SJSA1 (cell line): ENCODE measurements at places on chromosomes 1 and 21.

DNA sequence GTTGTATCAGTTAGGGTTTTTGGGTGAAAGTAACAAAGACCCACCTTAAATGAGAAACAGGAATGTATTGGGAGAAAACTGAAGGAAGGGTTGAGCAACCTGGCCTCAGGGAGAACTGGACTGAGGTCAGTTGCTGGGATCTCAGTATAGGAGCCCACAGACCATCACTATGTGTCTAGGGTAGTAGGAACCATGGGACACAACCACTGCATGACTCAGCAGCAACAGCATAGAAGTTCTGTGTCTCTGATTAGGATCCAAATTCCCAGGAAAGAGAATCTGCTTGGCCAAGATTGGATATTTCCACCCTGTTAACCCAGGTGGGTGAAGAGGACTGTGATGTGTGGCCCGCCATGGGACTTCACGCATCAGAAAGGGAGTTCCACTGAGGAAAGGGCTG, 102.2 kb upstream of the RAB3GAP2 start:
- no peak for DNase-seq

DNA sequence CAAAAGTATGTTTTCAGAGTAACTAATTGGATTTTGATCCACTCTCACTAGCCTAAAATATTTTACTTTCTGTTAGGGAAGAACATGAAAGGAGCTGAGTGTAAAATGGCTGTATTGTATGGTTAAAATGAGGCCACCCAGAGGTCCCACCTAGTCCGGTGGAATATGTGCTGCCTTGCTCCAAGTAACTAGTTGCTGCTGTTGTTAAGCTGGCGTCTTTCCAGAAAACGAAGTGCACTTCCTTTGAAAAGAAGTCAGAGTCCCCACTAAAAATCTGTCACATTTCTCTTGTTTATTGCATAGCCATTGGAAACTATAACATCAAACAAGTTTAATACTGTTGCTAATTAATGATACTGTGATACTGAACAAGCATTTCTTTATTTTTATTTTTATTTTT, 3.2 kb downstream of the SLC25A33 start:
- no peak for DNase-seq

- DNase-seq: peak; percentile 100
Measured at GRCh38 chr1:153566414-153567371, 1.0 kb upstream of the S100A2 start.

DNA sequence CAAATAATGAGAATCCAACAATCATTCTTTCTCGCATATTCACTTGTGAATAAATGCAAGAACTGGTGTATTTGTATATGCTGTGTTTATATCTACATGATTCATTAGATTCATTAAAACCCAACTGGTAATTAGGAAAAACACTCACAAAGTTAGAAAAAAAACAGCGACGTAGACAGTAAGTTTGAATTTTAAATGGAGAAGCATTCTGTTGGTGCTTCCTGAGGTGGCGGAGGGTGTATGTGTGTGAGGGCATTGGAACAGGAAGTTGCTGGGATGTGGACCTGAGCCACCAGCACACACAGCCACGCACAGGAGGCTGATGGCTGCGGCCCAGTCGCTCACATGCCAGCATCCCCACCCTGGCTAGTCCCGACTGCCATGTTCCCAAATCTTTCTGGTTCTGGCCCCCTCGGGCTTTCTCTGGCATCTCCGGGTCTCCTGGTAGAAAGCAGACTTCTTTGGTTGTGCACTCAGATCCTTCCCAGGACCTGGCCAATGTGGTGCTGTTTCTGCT, 121.6 kb upstream of the IRF2BP2 start:
- peak; percentile 63 for DNase-seq

DNA sequence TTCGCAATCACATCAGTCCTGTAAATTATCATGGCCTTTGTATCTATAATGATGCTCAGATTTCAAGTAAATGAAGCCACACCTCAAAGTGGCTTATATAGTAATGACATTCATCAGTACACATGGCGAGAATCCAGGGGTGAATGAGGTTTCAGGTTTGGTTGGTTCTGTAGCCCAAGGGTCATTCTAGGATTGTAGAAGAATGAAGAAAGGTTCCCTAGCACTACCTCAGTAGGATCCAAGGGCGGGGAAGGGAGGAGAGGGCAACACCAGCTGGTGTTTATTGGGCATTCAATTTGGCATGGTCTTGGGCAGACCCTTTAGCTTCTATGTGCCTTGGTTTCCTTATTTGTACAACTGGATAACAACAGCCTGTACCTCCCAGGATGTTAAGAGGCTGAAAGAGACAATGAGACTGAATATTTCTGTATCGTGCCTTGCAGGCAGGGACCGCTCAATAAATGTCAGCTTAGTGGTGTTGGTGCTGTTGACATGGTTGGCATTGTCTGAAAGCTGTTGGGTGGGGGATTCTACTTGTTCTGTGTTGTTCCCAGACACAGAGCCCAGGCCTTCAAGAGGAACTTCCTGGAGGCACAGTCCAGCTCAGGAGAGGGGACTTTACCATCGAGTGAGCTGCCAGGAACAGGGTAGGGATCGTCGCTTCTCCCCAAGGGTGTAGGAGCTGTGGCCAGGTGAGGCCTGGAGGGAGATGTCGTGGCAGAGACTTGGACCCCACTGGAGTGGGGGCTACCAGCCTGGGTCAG, 388.2 kb downstream of the PTPRU start:
- no peak for DNase-seq

DNA sequence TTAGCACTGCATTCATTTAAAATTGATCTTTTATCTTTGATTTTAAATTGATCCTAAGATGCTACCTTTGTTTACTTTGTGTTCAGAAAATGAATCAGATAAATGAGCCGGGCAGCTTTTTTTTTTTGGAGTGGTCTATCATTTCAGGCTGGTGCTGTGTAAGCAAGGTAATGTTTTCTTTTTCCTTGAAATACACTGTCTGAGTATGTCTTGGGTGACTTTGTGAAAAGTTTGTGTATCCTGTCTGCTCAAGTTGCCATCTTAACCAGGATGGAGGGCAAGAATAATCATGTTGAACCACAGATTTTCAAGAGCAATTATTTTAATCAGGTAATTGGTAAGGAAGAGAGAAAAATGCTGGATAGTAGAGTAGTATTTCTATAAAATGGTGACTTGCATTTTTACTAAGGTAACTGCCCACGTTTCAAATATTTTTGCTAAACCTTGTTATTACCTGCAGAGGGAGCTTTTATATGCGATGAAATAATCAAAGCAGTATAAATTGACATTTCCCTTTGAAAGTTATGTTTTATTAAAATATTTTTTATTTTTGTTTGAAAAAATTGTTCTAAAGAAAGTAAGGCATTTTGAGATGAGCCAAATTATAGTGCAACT, 11.1 kb downstream of the ADGRL2 start:
- DNase-seq: no peak
